Cardiac muscle cell (in vitro differentiated cells and primary cell): ENCODE measurements at places on chromosomes 16 and 17. TPM values are rescaled to one million over a fixed set of nuclear protein-coding genes. Genes with fewer than 3 reads are reported as not detected.

GRCh38 chr16:17635183-17635582 lies 164.4 kb upstream of the XYLT1 start:
- no peak for DNase-seq

GRCh38 chr17:45117334-45117733 lies 15.0 kb downstream of the PLCD3 start:
- DNase-seq = no peak

DNA sequence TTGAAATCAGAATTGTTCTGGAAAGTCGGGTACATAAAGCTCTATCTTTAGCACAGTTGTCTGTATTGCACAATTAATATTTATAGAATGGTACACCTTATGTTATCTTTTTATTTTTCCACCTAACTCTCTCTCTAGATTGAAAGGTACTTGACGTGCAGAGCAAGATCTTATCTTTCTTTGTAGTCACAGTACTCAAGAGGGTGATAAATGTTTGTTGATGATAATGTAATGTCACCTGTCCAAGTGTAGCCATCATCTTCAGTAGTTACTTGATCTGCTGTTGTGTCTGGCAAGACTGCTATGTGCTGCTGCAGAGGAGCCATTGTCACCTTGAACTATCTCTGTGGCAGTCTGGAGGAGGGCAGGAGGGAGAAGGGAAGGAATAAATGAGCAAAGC lies 5.3 kb downstream of the HMOX2 start:
- no peak for DNase-seq

- no peak for DNase-seq
Observed at GRCh38 chr17:50102164-50102991, 7.2 kb downstream of the PDK2 start.

- DNase-seq = no peak
Observed at GRCh38 chr17:78925662-78926555, 722 bp upstream of the TIMP2 start.

DNA sequence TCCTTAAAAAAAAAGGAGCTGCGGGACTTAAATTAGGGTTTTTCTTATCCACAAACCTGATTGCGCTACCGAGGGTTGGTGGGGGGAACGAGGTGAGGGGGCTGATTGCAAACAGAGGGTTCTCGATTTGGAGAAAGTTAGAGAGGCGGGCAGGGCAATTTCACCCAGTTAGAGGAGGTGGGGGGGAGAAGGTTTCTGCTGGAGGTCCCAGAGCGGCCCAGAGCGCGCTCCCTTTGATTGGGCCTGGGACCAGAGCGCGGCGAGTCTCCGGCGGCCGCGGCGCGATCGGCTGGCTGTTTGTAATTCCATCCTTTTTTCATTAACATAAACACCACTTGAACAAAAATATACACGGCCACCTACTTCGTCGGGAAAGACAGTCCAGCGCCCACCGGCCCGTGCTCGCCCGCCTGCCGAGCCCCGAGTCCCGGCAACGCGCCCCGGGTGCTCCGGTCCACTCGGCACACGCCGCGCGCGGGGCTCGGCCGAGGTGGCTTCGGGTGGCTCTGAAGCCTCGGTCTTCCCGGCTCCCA lies 13.3 kb upstream of the FOXF1 start:
- no peak for DNase-seq

GRCh38 chr17:66373944-66374817 lies 71.8 kb downstream of the PRKCA start:
- DNase-seq = peak; percentile 69

DNA sequence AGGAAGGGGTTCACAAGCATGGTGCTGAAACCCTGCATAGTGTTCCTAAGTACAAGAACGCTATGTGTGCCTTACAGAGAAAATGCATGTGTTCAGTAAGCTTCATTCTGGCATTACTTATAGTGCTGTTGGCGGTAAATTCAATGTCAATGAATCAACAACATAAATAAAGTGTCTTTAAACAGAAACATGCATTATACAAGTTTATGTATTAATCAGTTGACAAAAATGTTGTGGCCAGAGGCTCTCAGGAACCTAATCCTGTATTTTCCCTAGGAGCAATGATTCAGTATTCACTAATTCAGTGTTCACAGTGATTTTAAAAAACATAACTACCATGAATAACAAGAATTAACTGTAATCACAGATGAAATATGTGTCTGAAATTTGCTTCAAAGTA lies 47.1 kb upstream of the MYOCD start:
- no peak for DNase-seq

- no peak for DNase-seq
Observed at GRCh38 chr16:13426736-13427135, 493.2 kb upstream of the ERCC4 start.

DNA sequence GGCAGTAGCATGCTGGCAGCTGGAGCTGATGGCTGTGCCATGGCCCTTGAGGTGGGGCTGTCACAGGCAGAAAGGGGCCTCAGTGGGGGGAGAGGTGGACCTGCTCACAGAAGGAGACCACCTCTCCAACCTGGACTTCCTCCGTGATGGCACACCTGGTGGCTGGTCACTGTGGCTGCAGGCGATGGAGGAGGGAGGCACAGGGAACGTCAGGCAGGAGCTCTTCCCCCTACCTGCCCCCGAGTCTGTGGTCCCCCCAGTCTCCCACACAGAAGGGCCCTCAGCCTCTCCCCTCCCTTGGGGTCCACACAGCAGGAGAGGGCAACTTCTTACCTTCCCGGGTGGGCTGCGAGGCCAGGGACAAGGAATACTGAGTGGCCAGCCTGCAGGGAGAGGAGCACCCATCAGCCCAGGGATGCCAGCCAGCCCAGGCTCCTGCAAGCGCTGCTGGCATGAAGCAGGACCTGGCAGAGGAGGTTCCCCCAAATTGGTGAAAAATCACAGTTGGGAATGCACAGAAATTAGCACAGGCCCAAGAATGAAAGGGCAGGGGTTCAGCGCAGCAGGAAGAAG lies 96.5 kb downstream of the GOSR1 start:
- no peak for DNase-seq

- DNase-seq = peak; percentile 72
Observed at GRCh38 chr16:11201498-11202259, 54.3 kb downstream of the SOCS1 start.

DNA sequence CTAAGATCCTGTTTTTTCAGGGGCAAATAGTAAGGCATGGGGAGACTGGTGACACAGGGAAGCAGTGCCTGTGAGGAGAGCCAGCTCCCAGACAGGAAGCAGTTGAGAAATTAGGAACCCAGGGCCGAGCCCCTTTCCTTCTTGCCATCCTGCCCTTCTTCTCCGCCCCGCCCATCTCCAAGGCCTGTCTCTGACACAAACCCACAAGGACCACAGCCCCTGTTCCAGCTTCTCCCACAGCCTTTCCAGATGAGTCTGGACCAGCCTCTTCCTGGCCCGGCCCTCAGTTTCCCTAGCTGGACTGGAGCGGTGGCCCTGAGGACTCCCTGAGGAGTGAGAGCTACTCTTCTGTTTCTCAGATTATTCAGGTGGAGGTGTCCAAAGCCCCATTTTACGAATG lies 9.9 kb downstream of the CCDC102A start:
- DNase-seq = no peak

GRCh38 chr16:59696495-59696894 lies 962.4 kb upstream of the GOT2 start:
- no peak for DNase-seq

- no peak for DNase-seq
Observed at GRCh38 chr17:16135461-16135860, 79.9 kb downstream of the NCOR1 start.

CES3 gene
- total RNA-seq = 6.2 and 12.8 TPM in 2 replicates

ZNF469 gene
- total RNA-seq = 0.24 and 0.35 TPM in 2 replicates

ZNF423 gene
- total RNA-seq = 14.5 and 22.2 TPM in 2 replicates

PRR29 gene
- total RNA-seq = 2.9 and 3.6 TPM in 2 replicates
